ENCODE measurements at places on chromosomes 3 and 15.

GRCh38 chr3:61913701-61914100 is 352.3 kb downstream of the PTPRG start:
- DNase-seq: no peak

DNA sequence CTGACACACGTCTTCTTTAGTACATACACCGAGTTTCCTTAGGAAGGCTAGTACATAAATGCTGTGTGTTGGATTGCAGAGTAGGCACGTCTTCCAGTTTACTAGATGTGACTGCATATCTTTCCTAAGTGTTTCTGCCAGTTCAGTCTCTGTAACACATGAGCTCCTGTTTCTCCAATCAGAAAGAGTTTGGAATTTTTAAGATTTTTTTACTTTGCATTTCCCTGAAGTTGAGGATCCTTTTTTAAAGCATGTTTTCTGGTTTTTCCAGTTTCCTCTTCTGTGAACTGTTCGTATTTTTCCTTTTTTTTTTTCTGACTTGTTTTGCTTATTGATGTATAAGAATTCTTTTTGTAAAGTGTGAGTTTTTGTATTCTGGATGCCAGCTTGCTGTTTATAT is 7.5 kb upstream of the POLR2M start:
- DNase-seq: no peak

DNA sequence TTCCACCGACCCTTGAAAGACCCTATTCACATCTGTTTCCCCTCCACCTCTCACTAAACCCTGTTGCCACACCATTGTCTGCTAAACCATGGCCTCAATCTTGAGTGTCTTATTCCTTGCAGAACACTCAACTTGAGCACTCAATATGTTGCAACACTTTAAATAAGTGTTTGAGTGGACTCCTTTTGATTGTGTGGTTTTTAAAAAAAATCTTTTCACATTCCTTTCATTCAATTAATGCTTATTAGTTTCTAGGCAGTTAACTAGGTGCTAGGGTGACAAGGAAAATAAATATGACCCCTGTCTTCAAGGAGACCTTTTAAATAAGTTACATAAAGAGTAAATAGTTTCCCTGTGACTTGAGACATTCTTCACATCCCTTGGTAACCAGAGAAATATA is 13.3 kb upstream of the HHLA2 start:
- DNase-seq: no peak

GRCh38 chr15:82040862-82041261 is 5.0 kb downstream of the MEX3B start:
- no peak for DNase-seq

- no peak for DNase-seq
These were observed 84.1 kb downstream of the ST6GAL1 start for GRCh38 chr3:187014417-187014864.

DNA sequence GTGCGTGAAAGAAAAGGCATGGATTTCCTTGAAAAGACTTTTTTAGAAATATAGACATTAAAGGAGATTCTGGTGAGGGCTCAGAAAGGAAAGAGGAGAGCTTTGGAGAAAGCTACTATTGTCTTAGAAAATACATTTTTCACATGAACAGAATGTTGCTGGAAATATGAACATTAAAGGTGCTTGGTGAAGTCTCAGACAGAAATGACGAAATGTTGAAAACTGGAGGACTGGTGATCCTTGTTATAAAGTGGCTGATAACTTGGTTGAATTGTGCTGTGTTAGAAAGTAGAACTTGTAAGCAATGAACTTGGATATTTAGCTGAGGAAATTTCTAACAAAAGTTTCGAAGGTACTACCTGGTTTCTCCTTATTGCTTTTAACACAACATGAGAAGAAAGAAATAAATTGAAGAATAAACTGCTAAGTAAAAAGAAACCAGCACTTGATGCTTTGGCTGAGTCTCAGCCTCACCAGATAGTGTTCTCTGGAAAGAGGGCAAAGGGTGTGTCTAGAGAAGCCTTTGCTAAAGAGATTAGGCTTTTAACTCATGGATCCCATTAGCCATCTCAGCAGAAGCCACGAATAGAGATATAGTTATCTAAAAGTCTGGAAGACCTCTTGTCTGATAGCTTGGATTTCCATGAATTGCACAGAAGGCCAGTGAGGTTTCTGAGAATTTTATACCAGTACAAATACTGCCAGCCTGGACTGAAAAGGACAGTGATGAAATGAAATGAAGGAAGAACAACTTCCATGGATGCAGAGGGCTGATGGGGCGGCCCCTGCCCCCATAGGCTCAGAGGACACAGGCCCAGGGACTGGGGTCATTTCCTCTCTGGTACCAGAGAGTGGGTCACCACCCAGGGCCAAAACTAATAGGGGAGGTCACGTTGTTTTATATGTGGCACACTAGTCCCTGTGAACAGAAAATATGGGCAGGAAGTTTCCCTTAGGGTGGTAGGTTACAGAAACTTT is 91.5 kb downstream of the RPL22L1 start:
- no peak for DNase-seq

DNA sequence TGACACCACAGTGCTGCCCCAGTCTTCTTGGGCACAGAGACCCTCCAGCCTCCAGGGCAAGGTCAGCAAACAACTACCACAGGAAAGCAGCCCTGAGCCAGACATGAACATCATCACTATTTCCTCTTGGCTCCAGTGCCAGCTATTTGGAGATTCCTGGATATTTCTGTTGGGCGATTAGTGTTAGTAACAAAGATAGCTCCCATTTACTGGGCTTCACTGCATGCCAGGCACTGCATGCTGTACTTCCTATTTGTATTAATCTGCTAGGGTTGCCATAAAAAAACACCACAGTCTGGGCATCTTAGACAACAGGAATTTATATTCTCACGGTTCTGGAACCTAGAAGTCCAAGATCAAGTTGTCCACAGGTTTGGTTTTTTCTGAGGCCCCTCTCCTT is 255.1 kb upstream of the STT3B start:
- no peak for DNase-seq

- DNase-seq: no peak
These were observed 470.1 kb downstream of the MCTP2 start for GRCh38 chr15:94701281-94701985.

DNA sequence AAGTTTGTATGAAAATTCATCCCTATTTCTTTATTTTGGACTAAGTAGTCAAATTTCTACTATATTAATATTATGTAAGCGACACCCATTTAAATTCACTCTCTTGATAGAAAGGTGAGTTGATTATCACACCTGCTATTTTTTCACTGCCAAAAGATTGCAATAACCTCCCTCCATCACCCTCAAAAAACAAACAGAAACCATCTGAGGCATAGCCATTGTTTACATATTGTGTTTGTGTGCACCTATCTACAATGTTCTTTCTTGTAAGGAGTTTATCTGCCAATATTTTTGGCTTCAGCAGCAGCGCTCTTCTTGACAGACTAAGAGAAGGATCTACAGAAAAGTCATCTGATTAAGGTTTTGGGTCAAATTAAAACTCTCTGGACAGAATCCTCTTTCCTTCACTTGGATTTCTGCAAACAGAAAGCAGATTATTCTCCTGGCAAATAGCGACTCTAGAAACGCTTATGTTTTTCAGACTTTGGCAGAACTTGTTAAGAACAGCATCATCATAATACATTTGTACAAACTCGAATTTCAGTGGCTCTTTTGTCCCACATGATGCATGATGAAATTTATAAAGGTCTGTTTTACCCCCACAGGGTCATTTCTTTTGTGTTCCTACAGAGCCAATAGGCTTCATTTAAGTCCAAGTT is 48.6 kb downstream of the KCNMB2 start:
- no peak for DNase-seq

DNA sequence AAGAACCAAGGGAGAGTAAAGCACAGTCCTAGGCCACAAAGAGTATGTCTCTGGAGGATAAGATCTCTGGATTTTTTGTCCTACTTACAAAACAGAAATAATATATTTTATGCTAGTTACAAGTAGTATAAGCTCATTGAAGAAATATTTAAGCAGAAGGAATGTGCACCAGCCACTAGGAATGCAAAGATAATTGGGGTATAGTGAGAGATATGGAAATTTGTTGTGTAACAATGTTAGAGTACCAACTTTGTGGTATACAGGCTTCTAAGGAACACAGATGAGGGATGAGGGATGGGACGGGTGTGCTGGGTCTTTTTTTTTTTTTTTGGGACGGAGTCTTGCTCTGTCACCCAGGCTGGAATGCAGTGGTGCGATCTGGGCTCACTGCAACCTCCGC is 26.5 kb downstream of the AKAP13 start:
- no peak for DNase-seq

GRCh38 chr3:129605203-129605921 is 1.1 kb downstream of the PLXND1 start:
- peak; percentile 17 for DNase-seq

DNA sequence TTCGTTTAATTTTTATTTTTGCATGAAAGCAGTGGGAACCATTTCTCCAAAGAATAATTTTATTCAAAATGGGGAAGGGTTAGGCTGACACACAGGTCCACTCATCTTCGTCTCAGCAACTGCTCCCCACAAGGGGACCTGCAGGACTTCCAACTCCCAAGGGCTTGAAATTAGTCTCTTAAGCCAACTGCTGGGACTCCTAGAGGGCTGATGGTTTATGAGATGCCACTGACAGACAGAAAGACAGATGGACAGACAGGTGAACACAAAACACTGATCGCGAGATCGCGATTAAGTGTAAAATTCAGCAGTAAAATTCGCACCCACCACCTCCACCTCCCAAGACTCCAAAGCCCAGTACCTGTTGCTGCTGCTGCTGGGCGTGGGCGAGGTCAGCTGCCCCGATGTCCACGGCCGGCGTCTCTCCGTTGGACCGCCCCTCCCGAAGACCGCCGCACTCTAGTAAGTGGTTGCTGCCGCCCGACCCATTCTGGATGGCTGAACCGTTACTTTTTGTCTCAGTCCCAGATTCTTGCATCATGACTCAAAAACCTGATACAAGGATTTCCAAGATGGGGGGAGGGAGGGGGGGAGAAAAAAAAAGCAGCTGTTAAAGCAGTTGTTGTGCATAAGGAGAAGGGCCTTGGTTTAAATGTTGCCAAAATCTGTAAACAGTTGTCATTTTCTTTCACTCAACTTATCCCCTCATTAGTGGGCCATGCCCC is 385.5 kb downstream of the FOXP1 start:
- DNase-seq: no peak

GRCh38 chr15:98769867-98770266 is 121.5 kb downstream of the IGF1R start:
- DNase-seq: no peak

DNA sequence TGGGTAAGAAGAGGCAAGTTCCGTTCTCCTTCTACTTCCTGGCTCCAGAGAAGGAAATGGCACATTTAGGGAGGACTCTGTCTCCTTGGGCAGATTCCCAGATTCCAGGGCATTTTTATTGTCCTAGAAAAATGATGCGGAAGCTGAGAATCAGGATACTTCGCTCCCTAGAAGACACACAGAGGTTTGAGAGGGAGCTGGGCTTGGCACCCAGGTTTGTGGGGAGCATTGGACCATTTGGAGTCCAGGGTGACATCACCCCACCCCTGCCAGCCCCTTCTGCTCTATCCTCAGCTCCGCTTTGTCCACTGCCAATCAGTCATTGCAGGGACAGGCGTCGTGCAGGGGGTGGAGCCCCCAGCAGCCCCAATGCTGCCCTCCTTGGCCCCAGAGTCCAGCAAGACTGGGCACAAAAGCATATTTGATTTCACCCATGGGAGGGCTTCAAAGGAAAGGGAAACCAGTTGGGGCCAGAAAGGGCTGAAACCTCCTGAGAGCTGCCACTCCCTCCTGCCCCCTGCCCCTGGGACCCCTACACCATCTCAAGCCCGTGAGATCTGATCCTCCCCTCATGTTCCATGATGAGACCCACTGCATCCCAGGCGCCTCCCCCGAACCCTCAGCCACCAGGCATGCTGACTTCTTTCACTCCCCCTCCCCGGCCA is 129.8 kb upstream of the MEF2A start:
- no peak for DNase-seq

DNA sequence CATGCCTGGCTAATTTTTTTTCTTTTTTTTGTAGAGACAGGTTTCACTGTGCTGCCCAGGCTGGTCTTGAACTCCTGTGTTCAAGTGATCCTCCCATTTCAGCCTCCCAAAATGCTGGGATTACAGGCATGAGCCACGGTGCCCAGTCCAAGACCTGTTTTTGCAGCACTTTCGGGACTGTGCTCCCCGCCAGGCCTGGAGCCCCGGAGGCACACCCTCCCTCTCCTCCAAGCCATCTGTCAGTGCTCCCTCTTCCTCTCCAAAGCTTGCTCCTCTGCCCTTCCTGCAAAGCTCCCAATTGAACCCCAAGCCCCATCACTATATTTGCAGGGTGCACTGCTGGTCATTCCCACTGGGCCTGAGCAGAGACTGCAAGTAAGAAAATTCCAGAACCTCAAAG is 98.1 kb downstream of the CORO2B start:
- no peak for DNase-seq

DNA sequence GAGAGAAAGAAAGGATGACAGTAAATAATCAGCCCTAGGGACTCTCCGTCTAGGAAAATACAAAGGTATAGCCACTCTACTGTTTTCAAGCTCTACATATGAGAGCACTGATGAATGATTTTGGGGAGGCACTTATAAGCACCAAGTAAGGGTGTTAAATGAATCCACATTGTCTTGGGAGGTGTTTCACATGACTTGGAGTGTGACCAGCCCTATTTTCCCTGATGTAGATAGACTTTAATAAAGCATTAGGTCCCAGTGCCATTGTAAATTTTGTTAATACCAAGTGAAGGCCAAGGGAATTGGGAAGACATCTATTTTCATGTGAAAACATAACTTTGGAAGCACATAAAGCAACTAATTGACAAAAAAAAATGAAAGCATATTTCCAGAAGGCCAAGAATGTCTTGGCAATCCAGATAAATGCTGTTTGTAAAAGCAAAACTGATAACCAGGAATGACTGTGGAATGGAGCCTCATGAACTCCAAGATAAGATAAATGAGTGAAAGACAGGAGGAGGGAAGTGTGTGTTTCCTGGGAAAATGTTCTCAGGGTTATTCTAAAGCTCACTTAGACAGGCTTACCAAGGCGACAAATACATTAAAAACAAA is 96.0 kb upstream of the MYZAP start:
- DNase-seq: no peak

GRCh38 chr3:183812761-183813445 is 12.5 kb downstream of the MAP6D1 start:
- DNase-seq: no peak

GRCh38 chr15:80270472-80270871 is 18.5 kb upstream of the CTXND1 start:
- DNase-seq: no peak

GRCh38 chr3:149955449-149955848 is 15.2 kb downstream of the PFN2 start:
- DNase-seq: no peak
